ENCODE measurements at places on chromosomes 4 and X.

GRCh38 chr4:35926788-35927187 is 317.5 kb downstream of the ARAP2 start:
- DNase-seq, result no peak

GRCh38 chr4:83605744-83606172 is 69.8 kb downstream of the GPAT3 start:
- no peak for DNase-seq

- DNase-seq, result no peak
Measured at GRCh38 chrX:55206162-55206941, 13.8 kb upstream of the PAGE5 start.

GRCh38 chr4:103934178-103934789 is 214.5 kb upstream of the TACR3 start:
- no peak for DNase-seq

DNA sequence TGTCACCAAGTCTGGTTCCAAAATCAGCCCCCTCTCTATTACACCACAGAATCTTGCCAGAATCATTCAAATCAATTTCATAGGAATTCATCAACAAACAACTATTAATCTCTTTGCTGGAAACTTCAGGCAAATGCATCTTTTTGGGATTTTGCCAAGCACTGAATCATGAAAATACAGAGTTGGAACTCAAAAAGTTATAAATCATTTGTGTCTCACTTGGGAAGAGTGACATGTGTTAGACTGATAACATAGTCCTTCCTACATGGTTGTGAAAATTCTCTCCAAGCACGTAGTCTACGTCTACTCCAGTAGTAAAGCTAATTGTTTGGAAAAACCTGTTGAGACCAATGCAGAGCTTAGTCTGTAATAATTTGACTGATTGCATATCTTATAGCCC is 19.0 kb downstream of the CXCL8 start:
- DNase-seq, result no peak

DNA sequence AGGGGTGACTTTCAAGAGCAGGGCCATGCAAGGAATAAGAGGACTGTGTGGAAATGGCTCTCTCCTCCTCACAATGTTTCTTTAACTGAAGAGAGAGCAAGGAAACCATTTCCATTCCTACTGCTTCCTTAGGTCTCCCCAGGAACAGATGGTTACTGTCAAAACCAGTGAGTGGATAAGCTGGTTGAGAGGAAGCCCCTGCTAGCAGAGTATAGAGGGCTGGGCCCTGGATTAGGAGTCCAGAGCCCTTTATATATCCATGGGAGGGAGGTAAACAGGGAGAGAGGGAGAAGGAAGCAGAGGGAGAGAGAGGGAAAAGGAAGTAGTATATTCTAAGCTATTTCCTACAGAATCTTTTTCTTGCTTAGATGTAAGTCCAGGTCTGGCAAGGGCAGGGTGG is 43.8 kb upstream of the LAS1L start:
- no peak for DNase-seq

GRCh38 chrX:95974096-95974470 is 710.6 kb upstream of the DIAPH2 start:
- DNase-seq, result no peak

Measured in CD8-positive, alpha-beta T cell (primary cell).